ENCODE measurements at places on chromosomes 5 and 9.

DNA sequence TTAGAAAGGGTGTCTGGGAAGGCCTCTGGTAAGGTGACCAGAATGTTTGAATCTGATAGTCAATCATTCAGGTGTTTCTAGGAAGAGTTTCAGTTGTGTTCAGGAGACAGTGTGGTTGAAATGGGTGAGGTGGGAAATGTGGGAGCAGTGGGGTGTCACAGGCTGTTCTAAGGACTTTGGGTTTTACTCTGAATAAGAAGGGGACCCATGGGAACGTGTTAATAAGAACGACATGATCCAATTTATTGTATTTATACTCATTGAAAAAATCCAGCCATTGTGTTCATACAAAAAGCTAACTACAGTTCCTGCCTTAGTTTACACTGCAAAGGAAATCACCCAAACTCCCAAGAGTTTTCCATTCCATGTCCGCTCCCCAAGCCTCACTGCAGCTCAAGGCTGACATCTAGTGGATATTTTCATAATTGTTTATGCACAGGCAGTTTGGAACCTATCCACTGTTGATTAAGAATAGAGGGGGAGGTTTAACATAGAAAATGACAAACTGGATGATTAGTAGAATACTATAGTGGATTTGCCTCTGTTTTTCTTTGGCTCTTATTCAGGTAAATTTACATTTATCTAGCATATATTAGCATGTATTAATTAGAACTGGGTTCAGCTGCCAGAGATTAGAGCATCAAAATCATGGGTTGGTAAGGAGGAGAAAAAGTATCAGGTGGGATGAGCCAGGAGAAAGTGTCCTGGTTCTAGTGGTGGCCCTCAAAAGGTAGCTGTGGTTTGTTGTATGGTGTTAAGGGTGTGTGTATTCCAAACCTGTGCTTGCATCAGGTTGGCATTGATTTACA is 17.7 kb downstream of the CAVIN4 start:
- no peak for DNase-seq

DNA sequence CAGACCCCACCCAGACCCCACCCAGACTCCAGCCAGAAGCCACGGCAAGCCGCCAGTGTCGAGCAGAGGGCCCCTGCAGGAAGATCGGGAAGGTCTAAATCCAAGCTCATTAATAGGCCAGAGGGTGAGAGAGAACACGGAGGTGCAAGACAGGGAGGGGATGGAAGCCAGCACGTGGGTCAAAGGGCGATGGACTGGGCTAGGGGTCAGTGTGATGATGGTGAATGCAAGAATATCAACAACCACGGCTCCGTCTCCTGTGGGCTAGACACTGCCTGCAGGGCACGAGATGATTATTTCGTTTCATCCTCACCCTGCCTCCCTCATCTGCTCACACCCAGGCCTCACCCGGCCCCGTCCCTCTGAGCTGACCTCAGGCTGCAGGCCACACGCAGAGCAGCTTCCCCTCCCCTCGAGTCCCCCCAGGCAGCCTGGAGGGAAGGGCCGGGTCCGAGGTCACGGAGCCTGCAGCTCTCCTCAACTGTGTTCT is 122.0 kb downstream of the COL23A1 start:
- DNase-seq = no peak

GRCh38 chr5:168291964-168292785 is 730 bp downstream of the WWC1 start:
- DNase-seq = no peak

DNA sequence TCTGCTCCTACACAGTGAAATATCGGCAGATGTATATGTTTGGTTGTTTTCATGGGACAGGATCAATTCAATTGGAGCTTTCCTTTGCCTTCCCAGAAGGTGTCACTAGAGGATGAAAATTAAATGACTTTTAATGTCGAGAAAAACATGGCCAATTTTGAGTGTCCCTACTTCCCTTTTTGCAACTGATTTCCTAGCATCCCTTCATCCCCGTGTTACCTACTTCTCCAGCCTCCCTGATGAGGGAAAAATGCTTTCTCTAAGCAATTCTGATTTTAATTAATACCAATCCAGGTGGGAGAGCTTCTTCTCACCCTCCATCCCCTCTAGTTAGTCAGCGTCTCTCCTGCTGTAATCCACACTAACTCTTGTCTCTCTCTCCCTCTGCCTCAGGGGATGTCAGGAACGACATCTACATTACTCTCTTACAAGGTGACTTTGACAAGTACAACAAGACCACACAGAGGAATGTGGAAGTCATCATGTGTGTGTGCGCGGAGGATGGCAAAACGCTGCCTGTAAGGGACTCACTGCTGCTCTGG is 64.9 kb downstream of the DOCK2 start:
- DNase-seq = no peak

DNA sequence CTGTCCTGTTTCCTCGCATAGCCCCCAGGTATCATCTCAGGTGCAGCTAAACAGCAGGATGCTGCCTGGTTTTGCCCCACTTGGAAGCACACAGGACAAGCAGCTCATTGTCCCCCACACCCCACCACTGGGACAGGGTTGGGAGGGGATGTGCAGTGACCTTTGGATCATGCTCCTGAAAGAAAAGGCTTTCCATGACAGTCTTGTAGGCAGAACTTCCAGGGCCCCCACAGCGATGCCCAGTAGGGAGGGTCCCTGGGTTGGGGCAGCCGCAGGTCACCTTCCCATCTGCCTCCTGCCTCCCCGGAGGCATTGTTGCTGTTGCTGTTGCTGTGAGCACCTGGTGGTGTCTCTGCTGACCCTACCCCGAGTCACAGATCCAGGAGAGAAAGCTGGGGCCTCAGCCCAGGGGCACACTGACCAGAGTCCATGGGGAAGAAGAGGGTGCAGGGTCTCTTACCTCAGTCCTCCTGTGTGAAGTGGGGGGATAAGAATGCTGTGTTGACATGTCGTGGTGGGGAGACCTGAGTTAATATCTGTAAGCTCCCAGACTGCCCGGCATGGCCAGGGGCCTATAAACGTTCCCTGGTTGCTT is 8.5 kb downstream of the CEP72 start:
- no peak for DNase-seq

- no peak for DNase-seq
Observed at GRCh38 chr5:1031306-1031959, 22.8 kb downstream of the NKD2 start.

- no peak for DNase-seq
Observed at GRCh38 chr5:97842687-97843086, 659.6 kb upstream of the RIOK2 start.

DNA sequence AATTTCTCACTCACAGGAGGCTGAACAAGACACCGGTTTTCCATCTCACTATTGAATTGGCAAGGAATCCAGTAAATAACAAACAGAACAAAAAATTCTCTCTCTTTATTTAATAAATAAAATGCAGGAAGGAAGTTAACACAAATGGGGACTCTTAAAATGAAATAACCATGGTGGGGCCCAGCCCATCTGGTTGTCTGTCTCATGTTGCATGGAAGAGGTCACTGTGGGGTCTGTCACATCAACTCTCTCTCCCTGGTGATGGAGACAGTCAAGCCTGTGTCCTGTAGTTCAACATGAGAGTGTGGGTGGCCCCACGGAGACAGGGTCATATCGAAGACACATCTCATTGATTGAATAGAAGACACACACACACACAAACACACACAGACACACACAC is 297.7 kb downstream of the IRX2 start:
- no peak for DNase-seq

DNA sequence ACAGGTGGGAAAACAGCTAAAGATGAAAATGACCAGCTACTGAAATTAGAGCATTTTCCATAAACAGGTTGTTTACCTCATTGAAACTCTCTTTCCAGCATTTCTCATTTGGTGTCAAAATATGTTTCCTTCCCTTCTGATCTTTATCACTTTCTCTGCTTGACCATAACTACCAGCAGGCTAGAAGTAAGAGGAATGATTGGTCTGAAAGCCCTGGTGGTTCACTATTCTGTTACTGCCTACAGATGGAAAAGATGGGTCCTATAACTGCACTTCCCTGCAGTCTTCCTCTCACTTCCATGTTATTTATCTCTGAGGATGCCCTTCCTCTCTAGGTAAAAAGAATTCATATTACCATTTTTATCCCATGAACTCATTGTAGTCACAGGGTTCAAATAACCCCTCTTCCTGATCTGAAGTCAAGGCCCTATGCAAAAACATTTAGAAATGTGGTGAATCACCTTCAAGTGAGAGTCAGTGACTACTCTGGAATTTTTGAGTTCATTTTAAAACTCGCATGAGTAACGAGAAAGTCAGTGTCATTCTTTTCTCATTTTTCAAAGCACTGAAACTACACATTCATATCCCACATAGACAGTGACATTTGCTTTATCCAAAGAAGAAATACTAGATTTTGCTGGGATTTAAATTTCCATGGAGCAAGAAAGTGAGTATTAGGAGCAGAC is 51.7 kb downstream of the ZNF474 start:
- DNase-seq = no peak

All from central memory CD8-positive, alpha-beta T cell (primary cell).